ENCODE measurements at places on chromosomes 3 and 15. TPM values are rescaled to one million over a fixed set of nuclear protein-coding genes. Genes with fewer than 3 reads are reported as not detected.

PIGB gene
- total RNA-seq: 9.3 TPM

- DNase-seq: no peak
Measured at GRCh38 chr3:10876661-10877060, 60.6 kb downstream of the SLC6A11 start.

DNA sequence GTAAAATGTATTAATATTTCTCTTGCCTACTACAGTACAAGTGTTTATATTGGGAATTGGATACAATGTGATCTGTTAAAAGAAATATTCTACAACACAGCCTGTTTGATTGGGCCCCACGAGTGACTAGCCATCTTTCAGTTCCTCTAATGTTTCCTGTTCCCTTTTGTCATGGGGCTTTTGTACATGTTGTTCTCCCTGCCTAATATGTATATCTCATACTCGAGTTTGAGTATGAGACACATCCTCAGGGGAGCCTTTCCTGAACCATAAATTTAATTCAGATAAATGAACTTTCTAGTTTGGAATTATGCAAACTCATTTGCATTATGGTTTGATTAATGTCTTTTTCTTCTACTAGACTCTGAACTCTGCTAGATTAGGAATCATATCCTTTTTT lies 65.5 kb downstream of the MEF2A start:
- DNase-seq: peak; percentile 64

GRCh38 chr15:66703540-66703941 lies 1.5 kb downstream of the SMAD6 start:
- DNase-seq: peak; percentile 73

GRCh38 chr3:110542552-110543150 lies 529.0 kb upstream of the NECTIN3 start:
- no peak for DNase-seq

GRCh38 chr3:4748701-4749378 lies 230.4 kb upstream of the BHLHE40 start:
- DNase-seq: no peak

DNA sequence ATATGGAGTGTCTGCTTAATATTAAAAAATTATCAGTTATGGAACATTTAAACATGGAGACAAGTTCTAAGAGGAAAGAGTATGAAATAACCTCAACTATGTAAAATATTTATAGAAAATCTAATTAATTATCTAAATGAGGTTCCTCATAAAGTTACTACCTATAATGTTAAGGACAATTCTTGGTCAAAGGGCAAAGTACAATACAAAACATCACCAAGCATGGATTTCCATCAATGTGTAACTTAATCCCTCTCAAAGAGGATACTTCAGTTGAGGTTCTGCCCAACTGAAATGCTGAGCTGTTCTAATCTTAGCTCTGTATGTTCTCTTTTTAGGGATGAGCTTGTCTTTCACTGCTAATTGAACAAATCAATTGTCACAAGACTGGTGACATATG lies 56.0 kb upstream of the CHRM5 start:
- no peak for DNase-seq
